Cortex of kidney (tissue), 1 donor: ENCODE measurements at places on chromosomes 2 and 18.

DNA sequence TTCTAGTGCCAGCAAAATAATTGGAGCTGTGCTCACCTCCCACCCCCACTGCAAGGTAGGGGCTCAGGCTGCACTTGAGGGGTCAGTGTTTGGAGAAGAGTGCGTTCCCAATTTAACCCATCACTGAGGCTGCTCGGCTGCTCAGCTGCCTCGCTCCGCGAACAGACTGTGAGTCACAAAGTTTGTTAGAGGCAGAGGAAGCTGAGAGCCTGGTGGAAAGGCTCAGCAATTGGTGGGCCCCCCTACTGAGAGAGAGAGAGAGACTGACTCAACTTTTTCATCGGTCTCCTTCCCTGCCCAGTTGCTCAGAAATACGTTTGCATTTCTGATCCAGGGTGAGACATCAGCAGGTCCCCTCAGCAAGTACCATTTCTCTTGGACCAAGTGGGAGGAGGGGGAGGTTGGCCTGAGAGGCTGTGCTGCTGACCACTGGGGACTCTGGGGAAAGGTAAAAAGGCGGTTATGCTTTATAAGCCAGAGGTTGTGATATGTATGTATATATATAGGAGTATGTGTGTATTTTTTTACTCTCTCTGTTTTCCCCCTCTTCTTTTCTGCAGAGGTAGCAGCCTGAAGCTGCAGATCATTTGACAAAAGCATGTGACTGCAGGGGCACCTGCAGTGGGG, 1.5 kb downstream of the EFR3B start:
- DNase-seq, result no peak

- no peak for DNase-seq
These were observed 18.7 kb downstream of the ORC2 start for GRCh38 chr2:200944467-200945394.

DNA sequence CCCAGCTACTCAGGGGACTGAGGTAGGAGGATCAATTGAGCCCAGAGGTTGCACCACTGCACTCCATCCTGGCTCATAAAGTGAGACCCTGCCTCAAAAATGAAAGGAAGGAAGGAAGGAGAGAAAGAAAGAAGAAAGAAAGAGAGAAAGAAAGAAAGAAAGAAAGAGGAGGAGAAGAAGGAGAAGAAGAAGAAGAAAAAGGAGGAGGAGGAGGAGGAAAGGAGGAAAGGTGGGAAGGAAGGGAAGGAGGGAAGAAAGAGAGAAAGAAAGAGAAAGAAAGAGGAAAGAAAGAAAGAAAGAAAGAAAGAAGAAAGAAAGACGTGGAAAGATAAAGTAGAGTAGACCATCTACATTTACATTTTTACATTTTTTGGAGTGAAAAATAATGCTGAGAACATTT, 39.8 kb downstream of the FAM124B start:
- no peak for DNase-seq

GRCh38 chr2:17816396-17817245, at the start of gene MSGN1:
Gene MSGN1, plus strand, starts transcription at chr2:17816460. Its CDS starts 59 bp downstream, at chr2:17816519.
- no peak for DNase-seq

GRCh38 chr2:227772197-227772661, 26.5 kb downstream of the SCYGR8 start:
- DNase-seq, result no peak

GRCh38 chr2:190069936-190070696, 7.6 kb upstream of the MSTN start:
- DNase-seq, result no peak

DNA sequence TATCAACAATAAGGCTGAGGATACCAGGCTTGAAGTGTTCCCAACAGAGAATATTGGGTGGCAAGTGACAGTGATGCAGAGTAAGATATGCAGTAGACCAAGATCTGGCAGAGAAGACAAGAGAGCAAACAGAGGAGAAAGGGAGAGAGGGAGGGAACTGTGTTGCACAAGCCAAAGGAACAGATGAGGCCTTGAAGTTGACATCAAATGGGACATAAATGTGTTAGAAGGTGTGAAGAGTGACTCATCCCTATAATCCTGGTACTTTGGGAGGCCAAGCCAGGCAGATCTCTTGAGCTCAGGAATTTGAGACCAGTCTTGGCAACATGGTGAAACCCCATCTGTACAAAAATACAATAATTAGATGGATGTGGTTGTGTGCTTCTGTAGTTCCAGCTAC, 342.9 kb downstream of the PARD3B start:
- no peak for DNase-seq

DNA sequence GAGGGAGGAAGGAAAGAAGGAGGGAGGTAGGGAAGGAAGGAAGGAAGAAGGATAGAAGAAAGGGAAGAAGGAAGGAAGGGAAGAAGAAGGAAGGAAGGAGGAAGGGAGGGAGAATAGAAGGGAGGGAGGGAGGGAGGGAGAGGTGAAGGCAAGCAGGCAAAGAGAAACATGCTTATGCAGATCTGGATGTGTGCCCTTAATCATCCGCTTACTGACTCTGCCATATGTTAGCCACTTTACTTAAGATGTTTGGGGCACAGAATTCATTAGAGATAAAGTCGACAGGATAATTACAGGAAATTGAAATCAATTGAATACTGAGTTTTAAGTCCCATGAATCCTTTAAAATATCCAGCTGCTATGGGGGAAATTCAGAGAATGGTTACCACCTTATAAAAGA, 334.2 kb downstream of the GRB14 start:
- DNase-seq, result no peak

- no peak for DNase-seq
These were observed 557.9 kb downstream of the CCDC85A start for GRCh38 chr2:56741601-56742102.

- no peak for DNase-seq
These were observed 195.9 kb downstream of the SEPTIN10 start for GRCh38 chr2:109417701-109418335.
